Activated CD4-positive, alpha-beta T cell treated with anti-CD3 and anti-CD28 coated beads for 4 hours (primary cell): ENCODE measurements at places on chromosomes 13 and 19.
A peak's percentile ranks its signal among the peaks of the same experiment; 100 is the strongest.

- DNase-seq = no peak
Observed at GRCh38 chr19:28968721-28969120, 244.2 kb downstream of the UQCRFS1 start.

- peak; percentile 69 for DNase-seq
Observed at GRCh38 chr19:1853295-1854038, 5.2 kb upstream of the REXO1 start.

- DNase-seq = no peak
Observed at GRCh38 chr13:44865722-44866410, 123.4 kb downstream of the NUFIP1 start.

DNA sequence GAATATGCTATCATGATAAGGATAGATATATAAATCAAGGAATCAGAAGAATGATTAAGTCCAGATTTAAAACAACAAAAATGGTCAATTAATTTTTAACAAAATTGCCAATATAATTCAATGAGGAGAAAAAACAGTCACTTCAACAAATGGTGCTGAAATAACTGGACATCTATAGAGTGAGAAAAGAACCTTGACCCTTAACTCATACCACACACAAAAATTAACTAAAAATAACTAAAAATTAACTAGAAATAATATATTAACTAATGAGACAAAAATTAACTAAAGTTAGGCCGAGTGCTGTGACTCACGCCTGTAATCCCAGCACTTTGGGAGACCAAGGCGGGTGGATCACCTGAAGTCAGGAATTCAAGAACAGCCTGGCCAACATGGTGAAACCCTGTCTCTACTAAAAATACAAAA, 9.5 kb downstream of the LGALS7 start:
- no peak for DNase-seq

- no peak for DNase-seq
Observed at GRCh38 chr13:107993239-107993949, 221.9 kb downstream of the LIG4 start.

DNA sequence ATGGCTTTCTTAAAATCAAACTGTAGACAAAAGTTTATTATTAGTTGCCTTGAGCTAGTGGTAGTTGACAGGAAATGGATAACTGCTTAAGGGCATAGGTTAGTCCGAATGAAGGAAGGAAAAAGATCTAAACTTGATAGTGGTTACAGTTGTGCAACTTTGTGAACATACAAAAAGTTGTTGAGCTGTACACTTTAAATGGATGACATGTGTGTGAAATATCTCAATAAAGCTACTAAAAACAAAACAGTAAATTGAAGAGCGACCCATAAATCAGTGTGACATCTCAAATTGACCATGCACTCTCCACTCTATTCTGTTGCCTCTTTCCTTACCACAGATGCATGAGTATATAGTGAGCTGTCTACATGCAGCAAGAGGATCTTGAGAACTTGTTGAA, 1757.8 kb downstream of the PCDH9 start:
- no peak for DNase-seq

DNA sequence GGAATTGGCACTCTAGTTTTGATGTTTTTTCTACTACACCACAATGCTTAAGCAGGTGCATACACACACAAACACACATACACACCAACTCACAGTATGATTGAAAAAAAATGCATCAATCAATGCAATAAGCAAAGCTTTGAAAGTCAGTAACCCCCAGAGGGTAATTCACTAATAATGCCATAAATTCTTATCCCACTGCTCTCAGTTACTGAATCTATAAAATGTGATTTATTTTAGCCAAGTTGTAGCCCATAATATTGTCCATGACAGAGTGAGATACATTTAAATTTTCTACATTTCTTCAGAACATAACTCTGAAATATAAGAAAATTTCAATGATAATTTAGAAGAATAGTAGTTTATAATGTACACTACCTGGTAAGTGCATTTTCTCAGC, 87.9 kb downstream of the LIG4 start:
- DNase-seq = no peak

- no peak for DNase-seq
Observed at GRCh38 chr19:47623921-47624391, 15.0 kb downstream of the BICRA start.

GRCh38 chr13:63463782-63464610, 2048.3 kb upstream of the PCDH20 start:
- DNase-seq = no peak

- no peak for DNase-seq
Observed at GRCh38 chr13:102128216-102128810, 273.5 kb downstream of the FGF14 start.

DNA sequence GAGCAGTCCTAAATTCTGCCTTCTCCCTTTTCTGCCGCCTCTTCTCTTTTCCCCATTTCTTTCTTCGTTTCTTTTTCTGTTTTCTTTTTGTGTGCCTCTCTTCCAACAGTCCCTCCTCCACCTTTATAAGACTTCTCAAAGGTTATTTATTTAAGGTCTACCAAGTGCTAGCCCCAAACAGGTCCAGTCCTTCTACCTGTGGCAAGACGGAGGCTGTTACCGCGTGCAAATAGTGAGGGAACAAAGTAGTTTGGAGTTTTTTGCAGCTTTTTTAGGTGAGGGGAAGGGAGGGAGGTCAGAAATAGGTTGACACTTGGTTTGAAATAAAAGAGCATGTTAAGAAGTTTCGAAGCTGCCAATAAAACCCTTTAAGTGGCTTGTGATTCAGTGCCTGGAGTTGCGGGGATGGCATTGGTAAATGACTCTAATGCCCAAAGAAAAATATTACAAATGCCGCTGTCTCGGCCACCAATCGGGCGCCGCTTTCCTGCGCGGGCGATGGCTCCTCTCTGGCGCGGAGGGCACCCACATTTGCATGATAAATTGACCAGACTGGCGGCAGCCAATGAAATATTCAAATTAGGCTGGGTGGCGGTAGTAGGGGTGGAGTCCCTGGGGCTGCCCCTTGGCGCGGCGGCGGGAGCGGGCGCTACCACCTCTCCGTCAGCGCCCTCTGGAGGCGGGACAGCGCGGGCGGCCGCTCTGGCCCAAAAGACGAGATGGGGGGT, 7.5 kb upstream of the TSHZ3 start:
- DNase-seq = peak; percentile 62

DNA sequence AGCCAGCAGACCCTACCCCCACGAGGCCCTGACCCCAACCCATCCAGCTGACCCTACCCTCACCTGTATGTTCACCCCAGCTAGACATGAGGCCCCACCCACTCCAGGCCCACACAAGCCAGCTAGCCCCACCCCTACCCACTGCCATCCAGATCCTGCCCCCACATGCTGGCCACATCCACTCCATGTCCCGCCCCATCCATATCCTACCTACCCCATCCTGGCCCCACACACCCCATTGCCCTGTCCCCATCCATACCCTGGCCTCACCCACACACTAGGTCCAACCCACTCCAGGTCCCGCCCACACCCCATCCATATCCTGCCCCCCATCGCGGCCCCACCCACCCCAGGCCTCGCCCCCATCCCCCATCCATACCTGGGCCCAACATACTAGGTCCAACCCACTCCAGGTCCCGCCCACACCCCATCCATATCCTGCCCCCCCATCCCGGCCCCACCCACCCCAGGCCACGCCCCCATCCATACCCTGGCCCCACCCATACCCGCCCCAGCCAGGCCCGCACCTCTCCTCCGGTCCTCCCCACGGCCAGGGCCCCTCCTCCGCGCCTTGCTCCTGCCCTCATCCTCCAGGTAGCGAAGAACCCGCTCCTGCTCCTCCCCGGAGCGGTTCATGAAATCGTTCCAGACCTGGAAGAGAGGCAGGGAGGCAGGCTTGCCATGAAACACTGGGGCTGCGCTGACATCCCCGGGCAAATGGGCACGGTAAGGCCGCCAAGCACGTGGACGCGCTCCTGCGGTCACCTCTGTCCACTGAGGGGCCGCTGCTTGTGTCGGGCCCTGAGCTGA, 7.2 kb downstream of the RNU6-9 start:
- DNase-seq = no peak

DNA sequence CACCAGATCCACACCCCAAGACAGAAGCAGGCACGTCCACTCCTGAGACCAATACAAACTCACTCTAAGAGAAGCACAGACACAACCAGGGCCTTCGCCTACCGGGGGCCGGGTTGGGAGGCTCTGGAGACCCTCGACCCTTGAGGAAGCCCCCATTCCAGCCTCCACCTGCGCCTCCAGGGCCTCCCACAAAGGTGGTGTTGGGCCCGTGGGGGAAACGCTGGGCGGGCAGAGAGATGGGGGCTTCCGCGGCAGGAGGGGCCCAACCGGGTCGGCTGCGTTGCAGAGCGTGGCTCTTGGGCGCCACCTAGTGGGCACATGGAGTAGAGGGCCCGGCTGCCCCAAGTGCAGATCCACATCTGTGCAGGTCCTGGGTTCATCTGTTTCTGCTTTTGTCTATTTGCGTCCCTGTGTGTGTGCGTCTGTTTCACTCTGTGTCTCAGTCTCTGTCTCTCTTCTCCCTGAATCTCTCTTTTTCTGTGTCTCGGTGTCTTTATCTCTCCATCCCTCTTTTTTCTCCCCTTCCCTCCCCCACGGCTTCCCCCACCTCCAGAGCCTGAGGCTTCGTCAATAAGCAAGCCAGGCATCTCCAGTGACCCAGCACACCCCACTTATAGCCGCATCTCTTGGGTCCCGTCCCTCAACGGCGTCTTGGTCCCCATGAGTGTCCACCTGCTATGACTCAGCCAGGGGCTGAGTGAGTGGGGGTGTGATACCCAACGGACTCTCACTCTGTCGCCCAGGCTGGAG, 10.5 kb upstream of the TINCR start:
- DNase-seq = peak; percentile 65

GRCh38 chr13:93151277-93151676, 75.3 kb upstream of the GPC6 start:
- no peak for DNase-seq

GRCh38 chr13:114077933-114078325, 54.5 kb downstream of the RASA3 start:
- no peak for DNase-seq

DNA sequence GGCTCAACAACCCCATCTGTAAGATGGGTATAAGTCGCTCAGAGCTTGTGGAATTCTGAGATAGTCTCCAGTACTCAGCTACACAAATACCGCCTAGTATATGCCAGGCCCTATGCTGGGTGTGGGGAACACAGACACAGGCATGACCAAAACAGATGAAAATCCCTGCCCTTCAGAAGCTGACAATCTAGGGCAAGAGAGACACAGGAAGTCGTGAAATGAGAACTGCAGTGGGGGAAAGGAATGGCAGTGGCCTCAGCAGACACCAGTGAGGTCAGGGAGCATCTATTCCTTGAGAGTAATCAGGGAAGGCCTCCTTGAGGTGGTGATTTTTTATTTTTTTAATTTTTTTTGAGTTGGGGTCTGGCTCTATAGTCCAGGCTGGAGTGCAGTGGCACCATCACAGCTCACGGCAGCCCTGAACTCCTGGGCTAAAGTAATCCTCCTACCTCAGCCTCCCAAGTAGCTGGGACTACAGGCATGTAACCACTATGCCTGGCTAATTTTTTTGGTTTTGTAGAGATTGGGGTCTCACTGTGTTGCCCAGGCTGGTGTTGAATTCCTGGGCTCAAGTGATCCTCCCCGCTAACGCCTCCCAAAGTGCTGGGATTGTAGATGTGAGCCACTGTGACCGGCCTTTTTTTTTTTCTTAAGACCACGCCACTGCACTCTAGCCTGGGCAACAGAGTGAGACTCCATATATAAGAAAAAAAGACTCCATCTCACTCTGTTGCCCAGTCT, 3.2 kb downstream of the TMIGD2 start:
- DNase-seq = no peak

DNA sequence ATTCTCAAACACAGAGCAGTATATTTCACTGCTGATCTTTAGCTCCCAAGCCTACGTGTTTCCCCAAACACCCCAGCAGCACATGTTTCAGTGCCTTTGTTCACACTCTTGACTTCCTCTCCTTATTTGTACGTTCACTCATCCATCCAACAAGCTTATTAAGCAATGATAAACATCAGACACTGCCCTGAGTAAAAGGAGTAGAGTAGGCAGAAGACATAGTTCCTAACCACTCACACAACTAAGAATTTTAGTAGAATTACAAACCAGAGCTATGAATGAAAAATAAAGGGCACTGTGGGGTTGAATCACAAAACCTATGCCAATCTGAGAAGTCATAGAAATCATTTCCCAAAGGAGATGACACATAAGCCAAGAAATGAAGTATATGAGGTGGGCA, 213.5 kb downstream of the DIAPH3 start:
- no peak for DNase-seq

- no peak for DNase-seq
Observed at GRCh38 chr13:51412431-51412830, 40.4 kb downstream of the INTS6 start.

DNA sequence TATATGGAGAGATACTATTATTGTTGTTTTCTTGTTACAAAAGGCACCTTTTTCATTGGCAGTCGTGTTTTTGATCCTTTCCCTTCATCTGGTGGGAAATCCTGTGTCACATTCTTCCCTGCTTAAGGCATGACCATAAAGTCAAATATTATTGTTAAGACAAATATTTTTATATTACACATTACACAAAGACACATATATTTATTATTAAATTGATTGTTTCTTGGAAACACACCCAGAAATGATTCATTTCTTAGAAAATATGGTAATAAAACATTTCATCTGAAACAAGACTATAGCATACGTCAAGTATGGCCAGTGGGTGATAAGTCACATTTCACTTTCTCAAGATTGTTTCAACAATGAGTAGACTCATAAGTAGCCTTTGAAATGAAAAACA, 77.3 kb downstream of the KCTD12 start:
- no peak for DNase-seq

GRCh38 chr13:93235258-93236015, 8.8 kb downstream of the GPC6 start:
- DNase-seq = no peak

DNA sequence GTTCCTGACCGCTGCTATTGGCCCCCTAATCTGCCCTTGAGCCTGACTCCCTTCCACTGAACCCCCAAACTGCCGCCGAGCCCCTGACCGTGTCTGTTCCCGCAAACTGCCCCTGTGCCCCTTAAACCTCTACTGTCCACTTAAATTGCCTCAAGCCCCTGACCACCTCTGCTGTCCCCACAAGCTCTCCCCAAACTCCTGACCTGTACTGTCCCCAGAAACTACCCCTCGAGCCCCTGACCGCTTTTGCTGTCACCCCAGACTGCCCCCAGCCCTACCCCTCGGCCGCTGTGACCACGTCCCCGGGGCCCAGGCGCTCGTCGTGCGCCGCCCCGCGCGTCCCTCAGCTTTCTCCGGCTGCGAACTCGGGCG, 382 bp downstream of the ZNF77 start:
- DNase-seq = no peak

DNA sequence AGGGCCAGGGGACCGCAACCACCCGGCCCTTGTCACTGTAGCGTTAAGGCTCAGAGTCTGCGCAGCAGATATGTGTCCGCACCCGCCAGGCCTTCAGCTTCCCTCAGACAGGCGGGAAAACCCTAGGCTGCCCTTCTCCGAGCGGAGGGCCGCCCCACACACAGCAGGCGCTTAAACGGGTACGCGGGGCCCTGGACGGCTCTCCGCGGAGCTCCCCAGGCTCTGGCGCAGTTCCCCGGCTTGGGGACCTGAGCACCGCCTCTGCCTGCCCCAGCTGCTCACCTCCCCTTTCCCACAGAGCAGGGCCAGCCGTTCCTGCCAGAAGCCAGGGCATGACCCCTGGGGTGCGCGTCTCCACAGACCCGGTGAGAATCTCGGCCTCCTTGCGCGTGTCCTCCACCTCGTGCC, 593 bp downstream of the ZNF135 start:
- DNase-seq = no peak
